ENCODE measurements at places on chromosomes 1 and 21. TPM values are rescaled to one million over a fixed set of nuclear protein-coding genes. Genes with fewer than 3 reads are reported as not detected.

The ADGRL4 gene
- 5.2 TPM for total RNA-seq

The TCHH gene
- total RNA-seq = 0.38 TPM

The KCNA3 gene
- not detected for total RNA-seq

The GJA9 gene
- total RNA-seq = not detected

The CACNA1S gene
- 0.08 TPM for total RNA-seq

The FNDC10 gene
- 3.6 TPM for total RNA-seq

The GJA8 gene
- total RNA-seq = not detected

The HSPG2 gene
- 42.0 TPM for total RNA-seq

The ROR1 gene
- 3.6 TPM for total RNA-seq

The CLEC20A gene
- total RNA-seq = not detected

The RXFP4 gene
- total RNA-seq = not detected

The AMY1C gene
- total RNA-seq = not detected

The ACTL8 gene
- total RNA-seq = 0.98 TPM

The ANKRD34A gene
- total RNA-seq = 2.0 TPM

The LAX1 gene
- not detected for total RNA-seq

The NLRP3 gene
- 0.53 TPM for total RNA-seq

The LPAR3 gene
- 6.8 TPM for total RNA-seq

The TTC39A gene
- total RNA-seq = 1.6 TPM
